ENCODE measurements at places on chromosomes 12 and 14.

DNA sequence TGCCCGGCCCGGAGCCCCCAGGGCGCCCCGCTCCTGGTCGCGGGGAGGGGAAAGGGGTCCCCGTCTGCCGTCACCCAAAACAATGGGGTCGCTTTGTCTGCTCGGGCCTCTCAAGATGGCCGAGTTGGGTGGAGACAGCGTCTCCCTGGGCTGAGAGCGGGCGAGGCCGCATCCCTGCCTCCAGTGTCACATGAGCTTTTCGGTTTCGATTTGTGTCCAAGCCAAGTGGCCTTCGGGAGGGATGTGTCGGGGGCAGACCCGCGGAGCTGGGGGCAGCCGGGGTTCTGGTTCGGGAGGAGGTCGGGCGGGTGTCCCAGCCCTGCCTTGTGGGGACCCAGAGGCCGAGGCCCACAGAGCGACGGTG, 790 bp downstream of the DYNC1H1 start:
- DNase-seq = peak; percentile 75

DNA sequence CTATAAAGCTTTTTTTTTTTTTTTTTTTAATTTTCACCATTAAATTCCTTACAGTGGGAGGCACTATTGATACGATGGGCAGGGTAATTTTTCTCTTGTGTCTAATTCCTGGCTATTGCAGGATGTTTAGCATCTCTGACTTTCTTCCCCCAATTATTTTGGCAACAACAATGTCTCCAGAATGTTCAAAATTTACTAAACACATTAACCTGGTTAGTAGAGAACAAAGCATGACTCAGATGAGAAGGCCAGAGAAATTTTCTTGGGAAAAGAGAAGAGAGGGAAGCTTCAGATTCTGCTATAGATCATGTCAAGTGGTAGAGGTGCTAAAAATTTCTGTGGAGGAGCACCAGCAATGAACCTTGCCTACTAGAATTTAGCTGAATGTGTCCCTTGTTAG, 171.5 kb upstream of the PRICKLE1 start:
- DNase-seq = no peak

GRCh38 chr12:50750366-50750765, 13.5 kb upstream of the ATF1 start:
- DNase-seq = no peak

DNA sequence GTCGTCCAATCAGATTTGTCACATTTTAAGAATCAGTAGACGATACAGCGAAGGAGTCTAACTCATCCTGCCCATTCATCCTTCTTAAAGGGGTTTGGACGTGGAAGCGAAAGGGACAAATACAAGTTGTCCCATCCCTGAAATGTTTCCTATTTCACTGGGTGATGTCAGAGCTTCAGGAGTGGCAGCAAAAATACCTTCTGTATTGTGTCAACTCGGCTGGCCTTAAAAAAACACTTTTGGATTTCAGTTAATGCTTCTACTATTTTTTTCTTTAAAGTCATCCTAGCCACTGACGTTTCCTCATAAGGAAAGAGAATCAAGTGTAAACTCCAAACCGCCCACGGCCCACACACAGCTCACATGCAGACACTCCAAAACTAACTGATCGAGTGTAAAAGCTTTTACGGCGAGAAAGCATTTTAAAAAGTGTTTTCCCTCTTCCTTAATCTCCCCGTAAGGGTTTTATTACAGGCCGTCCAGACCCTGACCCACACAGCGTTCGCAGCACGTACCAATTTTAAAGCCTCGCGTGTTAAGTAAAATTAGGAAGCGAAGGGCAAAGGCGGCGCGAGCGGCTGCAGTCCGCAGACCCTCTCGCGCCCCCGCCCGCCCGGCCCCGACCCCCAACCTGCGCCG, 593 bp downstream of the CFL2 start:
- peak; percentile 58 for DNase-seq

DNA sequence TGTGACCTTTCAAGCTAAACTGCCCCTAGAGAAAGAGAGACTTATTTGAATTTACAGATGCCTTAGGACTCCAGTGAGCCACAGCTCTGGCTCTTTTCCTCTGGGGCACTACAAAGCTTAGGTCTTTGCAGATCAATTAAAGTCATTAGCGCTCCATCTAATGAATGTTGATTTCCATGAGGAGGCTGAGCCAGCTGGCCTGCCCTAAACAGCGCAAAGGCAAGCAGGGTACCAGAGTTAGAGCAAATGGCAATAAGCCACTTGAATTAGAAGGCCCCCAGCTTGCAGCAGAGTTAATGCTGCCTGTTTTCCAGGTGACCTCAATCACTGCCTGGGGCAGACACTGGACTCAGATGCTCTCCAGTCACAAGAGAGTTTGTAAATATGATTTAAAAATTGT, 695.3 kb downstream of the DIO2 start:
- no peak for DNase-seq

GRCh38 chr12:116384691-116385485, 107.4 kb upstream of the MED13L start:
- no peak for DNase-seq

GRCh38 chr14:70489579-70490200, 37.7 kb downstream of the ADAM21 start:
- DNase-seq = no peak

- no peak for DNase-seq
Observed at GRCh38 chr12:114780746-114781399, 96.9 kb upstream of the TBX3 start.

- DNase-seq = no peak
Observed at GRCh38 chr12:74608231-74608775, 70.7 kb downstream of the ATXN7L3B start.

- no peak for DNase-seq
Observed at GRCh38 chr14:55873169-55873568, 245.0 kb upstream of the PELI2 start.

GRCh38 chr12:95286713-95287112, 69.1 kb downstream of the VEZT start:
- no peak for DNase-seq

DNA sequence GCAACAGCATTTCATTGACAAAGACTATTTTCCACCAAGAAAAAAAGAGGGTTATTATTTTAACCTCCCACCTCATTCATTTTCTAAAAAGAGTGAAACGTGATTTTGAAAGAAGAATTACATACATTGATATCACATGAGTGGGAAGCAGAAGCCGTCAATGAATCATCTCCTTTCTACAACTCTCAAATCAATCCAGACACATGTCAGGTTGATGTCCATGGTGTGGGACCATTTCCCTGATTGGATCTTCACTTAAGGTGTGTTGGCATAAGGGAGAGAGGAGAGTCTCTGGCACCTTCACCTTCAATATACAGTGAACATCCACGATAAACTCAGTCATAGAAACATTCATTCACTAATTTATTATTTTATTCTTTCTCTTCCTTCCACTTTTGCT, 1095.1 kb downstream of the BCL11B start:
- peak; percentile 36 for DNase-seq

DNA sequence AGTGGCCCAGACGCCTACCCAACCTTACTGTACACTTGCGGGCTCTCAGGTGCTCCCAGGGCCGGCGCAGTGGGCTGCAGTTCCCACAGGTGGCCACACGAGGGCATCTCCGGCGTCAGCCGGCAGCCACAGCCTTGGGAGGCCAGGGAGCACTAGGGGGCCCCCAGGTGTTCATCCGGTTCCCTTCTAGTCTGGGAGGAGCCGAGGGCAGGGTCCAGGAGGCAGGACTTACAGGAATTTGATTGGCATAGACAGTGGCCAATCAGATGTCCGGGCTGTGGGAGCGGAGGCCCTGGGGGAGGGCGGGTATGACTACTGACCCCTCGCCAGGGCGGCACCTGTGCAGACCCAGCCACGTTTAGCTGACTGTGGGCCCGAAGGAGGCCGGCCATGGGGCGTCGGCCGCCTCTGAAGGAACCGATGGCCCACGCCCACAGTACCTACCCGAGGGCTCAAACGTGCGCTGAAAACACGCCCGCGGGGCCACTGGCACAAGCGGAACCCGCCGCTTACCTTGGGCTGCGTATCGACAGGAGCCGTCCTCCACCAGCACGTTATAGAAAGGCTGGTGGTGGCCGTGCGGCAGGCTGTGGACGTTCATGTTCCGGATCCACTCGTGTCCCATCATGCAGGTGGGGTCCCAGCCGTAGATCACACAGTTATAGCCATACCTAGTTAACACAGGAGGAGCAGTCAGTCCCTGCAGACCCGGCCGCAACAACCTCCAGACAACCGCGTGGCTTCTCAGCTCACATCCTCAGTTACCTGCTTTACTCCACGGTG, 34.8 kb downstream of the FBXO21 start:
- peak; percentile 84 for DNase-seq

DNA sequence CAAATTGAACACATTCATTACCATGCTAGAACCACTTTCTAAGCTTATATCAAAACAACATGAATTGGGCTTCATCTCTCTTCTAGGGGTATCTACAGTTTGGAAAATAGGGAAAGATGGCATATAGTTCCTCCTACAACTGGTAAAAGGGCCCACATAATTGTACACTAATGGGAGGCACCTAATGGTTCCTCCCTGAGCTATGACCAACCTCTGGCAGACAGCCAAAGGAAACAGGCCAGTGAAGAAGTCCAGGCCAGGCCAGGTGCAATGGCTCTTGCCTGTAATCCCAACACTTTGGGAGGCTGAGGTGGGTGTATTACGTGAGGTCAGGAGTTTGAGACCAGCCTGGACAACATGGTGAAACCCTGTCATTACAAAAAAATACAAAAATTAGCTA, 23.2 kb upstream of the APOF start:
- no peak for DNase-seq

GRCh38 chr12:112611908-112612307, 179.6 kb upstream of the RPH3A start:
- no peak for DNase-seq

DNA sequence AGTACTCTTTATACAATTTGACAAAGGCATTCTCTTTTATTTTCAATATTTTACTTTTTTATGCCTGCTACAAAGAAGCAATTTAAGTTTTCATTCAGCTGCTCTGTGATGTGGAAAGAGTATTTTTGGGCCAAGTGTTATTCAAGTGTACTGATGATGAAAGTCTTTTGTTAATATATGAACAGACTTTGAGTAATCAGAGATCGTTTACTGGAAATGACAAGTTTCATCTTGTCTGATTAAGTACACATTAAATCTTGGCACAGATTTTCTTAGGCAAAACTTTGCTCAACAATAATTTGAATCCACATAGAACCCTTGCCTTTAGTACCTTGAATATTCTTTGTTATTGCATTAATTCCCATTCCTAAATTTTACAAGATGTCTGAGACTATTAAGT, 13.3 kb upstream of the PZP start:
- no peak for DNase-seq

DNA sequence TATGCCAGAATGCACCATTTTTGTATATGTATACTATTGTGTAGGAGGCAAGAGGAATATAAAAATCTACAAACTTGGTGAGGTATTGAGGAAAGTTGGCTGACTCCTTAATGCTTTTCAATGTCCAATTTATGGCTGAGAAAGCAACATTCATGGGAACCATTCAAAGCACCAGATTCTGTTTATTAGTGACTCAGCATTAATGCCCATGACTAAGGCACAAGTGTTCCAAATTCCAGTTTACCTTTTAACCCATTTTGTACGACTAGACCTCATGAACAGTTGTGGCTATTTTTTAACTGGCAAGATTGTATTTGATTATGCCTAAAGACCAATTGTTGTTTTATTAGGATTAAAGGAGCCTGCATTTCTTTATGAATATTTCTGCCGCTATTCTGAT, 375.4 kb upstream of the ATP2B1 start:
- no peak for DNase-seq

- no peak for DNase-seq
Observed at GRCh38 chr14:64732536-64733120, 28.4 kb downstream of the PLEKHG3 start.

GRCh38 chr14:68219407-68219806, 399.8 kb downstream of the RAD51B start:
- no peak for DNase-seq

DNA sequence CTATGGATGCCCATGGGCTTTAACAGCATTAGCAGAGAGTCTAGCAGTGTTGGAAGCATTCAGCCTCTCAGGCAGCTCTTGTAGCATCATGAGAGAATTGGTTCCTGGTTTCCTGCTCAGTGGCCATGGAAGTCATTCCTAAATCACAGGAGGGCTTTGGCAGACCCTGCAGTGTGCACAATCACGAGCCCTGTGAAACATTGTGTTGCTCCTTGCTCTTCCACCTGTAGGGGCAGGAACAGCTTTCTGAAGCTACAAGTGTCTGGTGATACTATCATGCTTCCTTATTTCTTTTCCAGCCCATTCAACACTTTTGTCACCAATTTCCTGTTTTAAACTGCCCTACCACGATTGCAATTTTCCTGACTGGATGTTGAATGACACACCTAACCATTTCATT, 402.2 kb upstream of the USP15 start:
- DNase-seq = no peak

DNA sequence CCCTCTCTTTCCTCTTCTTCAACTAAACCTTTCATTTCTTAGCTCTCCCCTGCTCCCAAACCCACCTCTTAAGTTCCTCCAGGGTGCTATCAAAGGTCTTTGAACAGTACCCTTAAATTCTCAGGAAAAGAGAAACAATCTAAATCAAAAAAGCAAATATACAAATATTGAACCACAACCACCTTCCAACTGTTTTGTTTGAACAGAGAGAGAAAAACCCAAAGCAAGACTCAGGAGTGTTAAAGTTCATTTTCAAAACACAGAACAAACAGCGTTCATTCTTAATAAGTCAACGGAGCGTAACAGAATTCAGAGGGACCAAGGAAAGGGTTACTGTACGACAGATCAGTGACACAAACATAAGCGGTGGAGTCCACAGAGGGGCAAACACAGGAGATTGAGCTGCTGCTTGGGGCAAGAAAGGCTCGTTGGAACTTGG, 73.3 kb downstream of the NDUFA12 start:
- no peak for DNase-seq

GRCh38 chr12:131093971-131094830, 140.5 kb downstream of the ADGRD1 start:
- peak; percentile 12 for DNase-seq

DNA sequence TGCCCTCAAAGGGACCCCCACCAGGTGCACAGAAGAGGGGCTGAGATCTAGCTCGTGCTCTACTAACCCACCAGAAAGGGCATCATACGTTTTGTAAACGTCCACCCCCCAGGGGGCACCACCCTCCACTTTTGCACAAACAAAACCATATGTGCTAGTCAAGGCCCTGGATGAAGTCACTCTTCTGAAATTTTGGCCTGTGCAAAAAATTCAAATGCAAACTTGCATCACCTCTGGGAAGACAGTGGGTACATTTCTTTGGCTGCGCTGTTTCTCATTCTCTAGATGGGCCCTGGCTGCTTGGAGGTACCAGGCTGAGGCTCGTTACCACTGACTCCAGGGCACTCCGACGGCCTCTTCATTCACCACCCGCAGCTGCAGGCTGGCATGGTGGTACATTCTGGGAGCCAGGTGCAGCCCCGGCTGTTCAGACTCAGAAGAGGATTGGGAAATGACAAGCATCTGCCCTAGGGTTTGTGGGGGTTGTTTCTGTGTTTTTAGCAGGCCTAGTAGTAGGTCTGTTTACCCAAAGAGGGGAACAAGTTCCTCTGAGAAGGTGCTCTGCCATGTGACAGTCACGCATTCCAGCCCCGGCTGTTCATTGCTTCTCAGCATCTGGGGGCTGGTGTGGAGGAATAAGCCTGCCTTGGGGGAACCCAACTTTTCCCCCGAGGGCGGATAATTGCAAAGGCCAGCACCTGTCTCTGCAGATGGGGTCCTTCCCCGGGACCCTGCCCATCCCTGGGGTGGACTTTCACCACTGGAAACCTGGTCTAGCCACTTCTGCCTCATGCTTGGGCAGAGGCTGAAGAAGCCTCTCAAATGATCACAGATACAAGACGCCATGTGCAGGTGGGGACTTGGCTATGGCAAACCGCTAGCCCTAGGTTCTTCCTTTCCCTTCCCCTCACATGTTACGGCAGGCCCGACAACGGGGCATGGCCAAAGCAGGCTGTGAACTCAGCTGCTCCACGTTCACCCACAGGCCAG, 147.6 kb downstream of the DPF3 start:
- DNase-seq = no peak

- peak; percentile 22 for DNase-seq
Observed at GRCh38 chr12:1277905-1278304, 286.9 kb downstream of the ERC1 start.
